ENCODE measurements at places on chromosomes 4 and X.

DNA sequence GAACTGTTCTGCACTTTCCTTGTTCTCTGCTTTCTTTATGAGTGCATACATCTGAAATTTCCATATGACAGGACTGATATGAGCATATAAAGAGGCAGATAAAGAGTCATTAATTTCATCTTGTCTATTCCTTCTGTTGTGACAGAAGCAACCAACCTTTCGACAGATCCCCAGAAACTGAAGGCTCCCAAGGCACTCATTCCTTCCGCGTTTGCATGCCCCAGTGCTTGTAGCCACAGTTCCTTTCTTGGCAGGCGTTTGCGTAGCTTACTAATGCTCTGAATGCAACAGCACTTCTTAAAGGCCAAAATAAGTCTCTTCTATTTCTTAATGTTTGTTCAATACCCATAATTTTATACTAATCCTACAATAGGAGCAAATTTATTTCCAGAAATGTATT is 94.0 kb upstream of the TBL1X start:
- no peak for DNase-seq

- no peak for DNase-seq
These were observed 5.6 kb downstream of the G6PD start for GRCh38 chrX:154540897-154541535.

GRCh38 chr4:187286525-187286924 is 562.9 kb upstream of the FAT1 start:
- DNase-seq, result no peak

- peak; percentile 87 for DNase-seq
These were observed 746 bp downstream of the REST start for GRCh38 chr4:56908206-56909085.

DNA sequence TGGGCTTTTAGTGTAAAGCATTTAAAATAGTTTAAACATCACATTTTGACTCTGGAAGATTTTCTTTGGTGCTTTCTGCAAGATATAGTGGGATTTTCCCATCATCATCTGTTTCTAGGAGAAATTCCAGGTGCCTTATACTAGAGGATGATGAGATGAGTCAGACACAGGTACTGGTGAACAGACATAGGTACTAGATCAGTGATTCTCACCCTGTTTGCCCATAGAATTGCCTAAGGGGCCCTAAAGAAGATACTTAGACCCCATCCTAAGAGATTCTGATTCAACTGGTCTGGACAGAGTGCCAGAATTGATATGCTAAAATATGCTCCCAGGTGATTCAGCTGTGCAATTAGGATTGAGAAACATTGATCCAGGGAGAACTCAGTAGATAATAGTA is 9.7 kb downstream of the TSPAN7 start:
- no peak for DNase-seq

DNA sequence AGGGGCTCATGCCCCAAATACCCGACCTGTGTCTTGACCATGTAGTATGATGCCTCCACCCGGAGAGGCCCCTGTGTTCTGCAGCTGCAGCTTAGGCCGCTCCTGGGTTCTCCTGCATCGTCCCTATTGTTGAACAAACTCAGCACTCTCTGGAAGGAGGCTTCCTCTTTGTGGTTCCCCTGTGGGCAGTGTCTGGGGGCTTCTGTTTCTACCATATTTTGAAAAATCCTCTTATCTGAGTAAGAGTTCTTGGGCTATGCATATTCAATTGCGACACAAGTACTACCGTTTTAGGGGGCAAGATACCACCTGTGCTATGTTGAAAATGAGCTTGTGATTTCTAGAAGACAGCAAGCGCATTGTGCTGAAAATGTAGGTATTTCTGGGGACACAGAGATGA is 276.6 kb downstream of the DHRSX start:
- DNase-seq, result no peak

DNA sequence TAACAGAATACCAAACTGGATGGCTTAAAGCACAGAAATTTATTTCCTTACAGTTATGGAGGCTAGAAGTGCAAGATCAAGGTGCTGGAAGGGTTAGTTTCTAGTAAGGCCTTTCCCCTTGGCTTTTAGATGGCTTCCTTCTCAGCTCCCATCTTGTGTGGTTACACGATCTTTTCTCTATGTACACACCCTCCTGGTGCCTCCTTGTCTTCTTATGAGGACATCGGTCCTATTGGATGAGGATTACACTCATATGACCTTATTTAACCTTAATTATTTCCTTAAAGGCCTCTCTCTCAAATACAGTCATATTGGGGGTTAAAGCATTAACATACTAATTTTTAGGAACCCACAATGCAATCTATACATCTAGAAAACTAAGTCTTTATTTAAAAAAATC is 787.9 kb upstream of the GALNTL6 start:
- no peak for DNase-seq

- DNase-seq, result no peak
These were observed 1.5 kb downstream of the LAP3 start for GRCh38 chr4:17578482-17578891.

DNA sequence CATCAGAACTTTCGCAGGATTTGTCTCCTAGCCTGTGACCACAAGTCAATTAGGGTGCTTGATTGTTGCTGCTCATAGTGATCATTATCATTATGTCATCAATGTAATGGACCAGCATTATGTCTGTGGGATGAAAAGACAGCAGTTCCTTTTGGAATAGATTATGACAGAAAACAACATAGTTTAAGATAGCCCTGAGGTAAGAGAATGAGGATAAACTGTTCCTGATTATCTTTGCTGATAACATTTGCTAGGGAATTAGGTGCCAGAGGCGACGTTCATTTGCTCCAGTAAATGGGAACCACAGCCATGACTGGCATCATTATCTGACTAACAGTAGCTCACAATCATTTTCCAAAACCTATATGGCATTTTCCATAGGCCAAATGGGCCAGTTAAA is 12.7 kb upstream of the THOC2 start:
- DNase-seq, result no peak

GRCh38 chr4:2660596-2661211 is 95.4 kb downstream of the TNIP2 start:
- no peak for DNase-seq

- DNase-seq, result no peak
These were observed 466.2 kb downstream of the PDGFC start for GRCh38 chr4:156505341-156505955.

DNA sequence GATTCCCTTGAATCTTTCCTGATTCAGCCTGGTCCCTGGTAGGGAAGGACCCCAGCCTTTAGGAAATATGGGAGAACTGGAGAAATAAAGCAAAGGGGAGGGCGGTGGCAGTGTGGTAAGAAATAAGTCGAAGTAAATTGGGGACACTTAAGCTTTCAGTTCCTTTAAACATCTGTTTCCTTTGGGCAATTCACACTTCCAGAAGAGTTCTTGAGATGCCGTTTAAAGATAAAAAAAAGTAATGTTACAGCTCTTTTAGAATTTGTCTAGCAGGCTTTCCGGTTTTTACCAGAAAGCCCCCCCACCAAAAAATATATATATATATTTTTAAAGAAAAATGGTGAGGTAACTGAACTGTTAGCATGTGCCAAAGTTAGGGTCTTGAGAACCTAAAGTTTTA is 46.6 kb downstream of the TSPAN7 start:
- no peak for DNase-seq

- DNase-seq, result no peak
These were observed 35.3 kb upstream of the LGI2 start for GRCh38 chr4:25065932-25066590.

DNA sequence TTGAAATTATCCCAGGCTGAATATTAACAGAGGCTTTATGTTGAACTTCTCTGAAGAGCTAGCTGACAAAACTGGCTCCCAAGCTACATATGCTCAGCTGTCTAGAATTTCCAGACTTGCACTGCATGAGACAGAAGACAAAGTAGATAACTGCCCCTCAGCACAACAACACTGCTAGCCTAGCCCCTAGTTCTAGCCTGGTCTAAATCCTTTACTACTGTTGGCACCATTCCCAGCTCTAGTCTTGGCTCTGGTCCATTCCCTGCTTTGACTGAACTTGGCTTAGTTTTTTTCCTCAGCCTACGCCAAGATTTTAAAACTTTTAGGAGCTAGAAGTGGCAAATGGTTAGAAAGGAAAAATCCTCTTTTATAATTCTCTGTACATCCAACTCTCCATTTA is 7.6 kb upstream of the OPHN1 start:
- no peak for DNase-seq

DNA sequence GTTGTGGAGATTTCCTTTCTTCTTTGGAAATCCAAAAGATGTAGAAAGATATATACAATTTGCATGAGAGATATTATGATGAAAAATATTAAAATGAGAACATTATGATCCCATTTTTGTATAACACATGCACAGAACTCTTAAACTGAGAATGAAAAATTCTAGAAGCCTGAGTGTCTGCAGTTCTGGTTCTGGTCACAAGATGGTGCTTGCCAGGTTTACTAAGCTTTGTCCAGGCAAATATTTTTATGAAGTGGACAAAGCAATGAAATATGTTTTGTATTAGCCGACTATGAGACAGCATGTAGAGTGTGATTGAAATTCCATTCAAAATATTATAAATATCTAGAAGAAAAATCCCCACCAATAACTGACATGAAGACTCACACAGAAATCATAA is 2.2 kb downstream of the PWWP3B start:
- no peak for DNase-seq

DNA sequence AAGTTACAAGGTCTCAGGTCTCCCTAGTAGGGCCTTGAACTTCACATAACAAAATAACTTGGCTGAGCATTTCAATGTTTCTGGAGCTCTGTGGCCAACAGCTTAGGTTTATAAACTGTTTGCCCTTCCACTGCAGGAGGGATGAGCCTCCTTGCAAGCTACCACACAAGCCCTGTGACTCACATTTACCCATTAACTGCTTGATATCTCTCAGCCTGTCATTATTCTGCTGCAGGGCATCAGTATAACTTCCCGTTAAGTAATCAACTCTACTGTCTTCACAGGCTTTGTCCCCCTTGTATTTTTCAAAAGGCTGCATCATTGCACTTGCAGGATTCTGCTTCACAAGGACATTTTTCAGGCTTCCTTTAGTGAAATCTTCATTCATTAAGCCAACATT is 151.7 kb upstream of the CXCL13 start:
- no peak for DNase-seq

GRCh38 chr4:9899306-9900055 is 118.0 kb downstream of the DRD5 start:
- no peak for DNase-seq

- no peak for DNase-seq
These were observed 248.5 kb downstream of the SNCA start for GRCh38 chr4:89588421-89588820.

- DNase-seq, result no peak
These were observed 288.2 kb upstream of the CTSO start for GRCh38 chr4:156241896-156242295.

Measured in C1 segment of cervical spinal cord (tissue), 14 donors.